ENCODE measurements at places on chromosomes 3 and 15. TPM values are rescaled to one million over a fixed set of nuclear protein-coding genes. Genes with fewer than 3 reads are reported as not detected.

Gene DNAJC19
- 30.3 TPM for total RNA-seq

Gene CCR2
- not detected for total RNA-seq

Gene PPM1L
- 81.4 TPM for total RNA-seq

Gene GPR171
- not detected for total RNA-seq

Gene BLM
- total RNA-seq = 5.4 TPM

Gene PEX5L
- 41.0 TPM for total RNA-seq

Gene SUCNR1
- not detected for total RNA-seq

Gene KATNBL1
- total RNA-seq = 64.7 TPM

Gene LMAN1L
- total RNA-seq = not detected

Gene ZKSCAN7
- total RNA-seq = 20.6 TPM

Gene THUMPD3
- total RNA-seq = 50.2 TPM

GRCh38 chr3:128490915-128491690 is 1.9 kb downstream of the GATA2 start:
- no peak for DNase-seq

- DNase-seq = peak; percentile 93
These were observed at the start of gene NISCH for GRCh38 chr3:52455283-52456168. NISCH (plus strand) TSS chr3:52455604; CDS start chr3:52455642, 38 bp downstream.

DNA sequence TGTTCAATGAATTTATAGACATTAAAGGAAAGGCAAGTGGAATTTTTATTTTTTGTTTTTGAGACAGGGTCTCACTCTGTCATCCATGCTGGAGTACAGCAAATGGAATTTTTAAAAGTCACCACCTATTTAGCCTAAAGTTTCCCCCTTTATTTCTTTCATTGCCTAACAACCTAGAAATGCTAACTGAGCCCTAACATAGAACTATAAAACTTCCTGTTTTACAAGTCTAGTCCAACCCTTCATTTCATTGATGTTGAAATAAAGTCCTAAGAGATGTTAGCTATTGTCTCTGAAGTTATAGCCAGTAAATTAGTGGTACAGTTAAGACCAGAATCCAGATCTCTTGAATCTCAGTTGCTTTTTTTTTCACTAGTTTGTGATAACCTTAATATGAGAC is 39.0 kb downstream of the MAPK6 start:
- no peak for DNase-seq

- DNase-seq = no peak
These were observed 34.6 kb downstream of the BTD start for GRCh38 chr3:15636028-15636709.

DNA sequence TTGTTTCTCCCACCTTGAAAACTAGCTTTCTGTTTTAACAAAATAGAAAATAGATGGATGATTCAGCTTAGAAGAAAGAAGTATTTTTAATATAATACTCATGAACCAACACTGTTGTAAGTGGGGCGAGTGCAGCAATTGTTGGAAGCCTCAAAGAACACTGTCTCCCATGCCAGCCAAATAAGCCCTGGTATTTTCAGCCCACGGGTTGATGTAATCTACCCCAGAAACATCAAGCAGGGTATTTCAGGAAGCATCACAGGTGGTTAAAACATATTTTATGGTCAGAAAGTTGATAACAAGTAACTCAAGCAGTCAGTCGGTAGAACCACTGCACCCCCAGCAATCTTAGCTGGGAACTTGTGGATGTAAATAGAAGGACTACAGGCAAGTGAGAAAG is 115.9 kb downstream of the SV2B start:
- DNase-seq = no peak

- DNase-seq = no peak
These were observed 97.3 kb downstream of the NEK10 start for GRCh38 chr3:27271890-27272289.

GRCh38 chr3:176848431-176849214 is 348.7 kb downstream of the TBL1XR1 start:
- no peak for DNase-seq

- DNase-seq = no peak
These were observed 693 bp upstream of the STAB1 start for GRCh38 chr3:52494445-52494844.

- no peak for DNase-seq
These were observed 95.3 kb downstream of the TMCO5A start for GRCh38 chr15:38029736-38030135.

GRCh38 chr15:99014803-99015697 is 7.5 kb upstream of the PGPEP1L start:
- peak; percentile 59 for DNase-seq

GRCh38 chr3:6578526-6578925 is 282.4 kb upstream of the GRM7 start:
- no peak for DNase-seq

DNA sequence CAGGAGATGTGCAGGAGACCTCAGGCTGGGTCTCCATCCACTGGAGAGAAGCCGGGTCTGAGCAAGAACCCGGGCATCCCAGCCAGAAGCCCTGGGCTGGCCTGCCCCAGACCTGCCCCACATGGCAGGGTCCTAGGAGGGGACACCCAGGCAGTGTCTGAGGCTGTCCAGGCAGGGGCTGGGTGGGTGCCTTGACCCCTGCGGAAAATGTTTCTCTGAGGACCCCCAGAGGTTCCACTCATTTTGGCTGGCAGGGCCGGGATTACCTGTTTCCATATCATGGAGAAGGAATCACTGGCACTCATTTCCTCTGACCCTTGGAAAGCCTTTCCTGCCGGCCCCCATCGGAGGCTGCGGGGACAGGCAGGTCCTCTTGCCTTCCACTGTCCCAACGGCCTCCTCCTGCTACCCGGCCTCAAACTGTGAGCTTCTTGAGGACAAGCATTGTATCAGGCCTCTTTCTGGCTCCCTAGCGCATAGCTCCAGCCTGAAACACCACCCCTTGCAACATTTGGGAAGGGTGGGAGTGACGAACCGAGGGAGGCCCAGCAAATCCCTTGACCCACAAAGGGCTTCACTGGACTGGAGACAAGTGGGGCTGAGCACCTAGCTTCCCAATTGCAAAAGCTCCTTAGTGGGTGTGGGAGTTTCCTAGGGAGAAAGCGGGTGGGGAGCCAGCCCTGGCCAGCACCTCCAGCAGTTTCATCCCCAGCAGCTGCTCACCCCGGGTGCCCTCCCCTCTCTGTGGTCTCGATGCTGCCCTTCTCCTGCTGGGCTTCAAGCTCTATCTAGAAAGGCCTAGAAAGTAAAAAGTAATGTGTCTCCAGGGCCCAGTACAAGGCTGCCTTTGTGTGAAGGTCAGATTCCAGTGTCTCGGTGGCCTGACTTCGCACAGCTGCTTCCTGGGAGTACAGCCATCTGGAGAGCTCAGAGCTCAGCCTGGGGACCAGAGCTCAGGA is 29.7 kb downstream of the ACSBG1 start:
- no peak for DNase-seq

GRCh38 chr15:47258521-47258920 is 458.8 kb upstream of the SEMA6D start:
- DNase-seq = no peak

GRCh38 chr3:4637265-4637664 is 144.1 kb downstream of the ITPR1 start:
- DNase-seq = no peak

DNA sequence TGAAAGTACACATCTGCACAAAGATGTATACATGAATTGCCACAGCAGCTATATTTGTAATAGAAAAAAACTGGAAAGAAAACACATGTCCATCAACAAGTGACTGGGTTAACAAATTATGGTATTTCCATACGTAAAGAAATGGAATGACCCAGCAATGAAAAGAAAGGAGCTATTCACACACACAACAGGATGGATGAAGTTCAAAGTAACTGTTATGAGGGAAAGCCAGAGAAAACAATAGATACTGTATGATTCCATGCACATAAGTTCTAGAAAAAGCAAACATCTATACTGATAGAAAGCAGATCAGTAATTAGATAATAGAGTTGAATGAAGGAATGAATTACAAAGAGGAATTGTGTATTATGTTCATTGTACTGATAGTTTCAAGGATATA is 152.0 kb downstream of the SCAPER start:
- no peak for DNase-seq

GRCh38 chr3:138569090-138569489 is 25.0 kb downstream of the CEP70 start:
- no peak for DNase-seq

DNA sequence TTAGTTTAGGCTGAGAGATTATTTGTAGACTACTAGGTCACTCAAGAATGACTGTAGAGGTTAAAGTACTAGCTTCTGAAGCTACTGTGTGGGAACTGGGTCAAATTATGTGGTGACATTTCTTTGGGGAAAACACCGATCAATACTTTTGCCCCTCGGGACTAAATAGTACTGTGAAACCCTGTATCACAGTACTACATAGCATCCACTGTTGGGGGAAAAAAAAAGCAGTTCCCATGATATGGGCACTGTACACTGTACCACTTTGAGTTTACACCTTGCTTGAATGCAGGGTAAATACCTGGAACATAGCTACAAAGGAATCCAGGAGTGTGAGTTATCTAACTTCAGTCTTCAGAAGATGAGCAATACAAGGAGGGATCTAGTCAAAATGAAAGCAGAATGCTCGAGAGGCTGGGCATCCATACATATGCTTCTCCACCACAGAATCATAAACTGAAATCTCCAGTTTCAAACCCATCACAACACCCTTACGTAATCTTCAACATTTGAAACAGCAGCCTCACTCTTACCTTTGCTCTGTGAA is 311.4 kb downstream of the UNC13C start:
- DNase-seq = no peak

GRCh38 chr3:110391640-110392395 is 679.8 kb upstream of the NECTIN3 start:
- DNase-seq = no peak

DNA sequence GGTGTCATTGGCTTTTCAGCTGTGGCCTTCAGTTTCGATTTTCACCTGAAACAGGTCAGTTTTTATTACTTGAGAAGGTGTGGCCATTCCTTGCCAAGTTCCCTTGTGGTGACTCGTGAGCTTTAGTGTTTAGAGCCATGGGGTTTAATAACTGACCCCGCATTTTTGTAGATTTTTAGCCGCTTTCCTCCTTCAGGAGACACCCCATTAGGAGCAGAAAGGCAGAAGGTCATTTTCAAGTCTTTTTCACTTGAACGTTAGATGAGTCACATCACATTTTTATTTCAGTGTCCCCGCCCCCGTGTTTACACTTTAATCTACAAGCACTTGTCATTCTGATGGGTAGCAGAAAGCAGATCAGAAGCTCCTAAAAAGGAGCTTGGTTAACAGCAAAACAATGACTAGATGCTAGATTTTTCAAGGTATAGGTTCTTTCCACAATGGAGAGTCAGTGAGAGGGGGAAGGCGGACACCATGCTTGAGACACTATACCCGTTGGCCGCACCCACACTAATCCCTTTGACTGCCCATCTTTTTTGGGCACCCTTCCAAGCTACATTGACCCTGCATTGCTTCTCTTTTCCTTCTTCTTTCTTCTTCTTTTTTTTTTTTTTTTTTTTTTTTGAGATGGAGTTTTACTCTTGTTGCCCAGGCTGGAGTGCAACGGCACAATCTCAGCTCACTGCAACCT is 132.7 kb downstream of the GHSR start:
- DNase-seq = no peak

DNA sequence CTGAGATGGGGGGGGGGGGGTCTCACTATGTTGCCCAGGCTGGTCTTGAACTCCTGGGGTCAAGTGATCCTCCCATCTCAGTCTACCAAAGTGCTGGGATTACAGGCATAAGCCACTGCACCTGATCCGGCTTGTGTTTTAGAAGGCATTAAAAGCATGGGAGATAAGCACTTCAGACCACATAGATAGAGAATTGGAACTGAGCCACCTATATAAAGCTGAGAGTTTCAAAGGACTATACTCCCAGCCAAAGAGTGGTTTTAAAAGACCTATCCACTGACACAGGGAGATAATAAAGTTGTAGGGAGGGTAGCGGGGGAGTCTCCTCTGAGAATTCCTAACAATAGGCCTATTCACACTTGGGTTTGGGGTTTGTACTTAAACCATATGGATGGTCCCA is 34.8 kb downstream of the DENND4A start:
- DNase-seq = no peak

DNA sequence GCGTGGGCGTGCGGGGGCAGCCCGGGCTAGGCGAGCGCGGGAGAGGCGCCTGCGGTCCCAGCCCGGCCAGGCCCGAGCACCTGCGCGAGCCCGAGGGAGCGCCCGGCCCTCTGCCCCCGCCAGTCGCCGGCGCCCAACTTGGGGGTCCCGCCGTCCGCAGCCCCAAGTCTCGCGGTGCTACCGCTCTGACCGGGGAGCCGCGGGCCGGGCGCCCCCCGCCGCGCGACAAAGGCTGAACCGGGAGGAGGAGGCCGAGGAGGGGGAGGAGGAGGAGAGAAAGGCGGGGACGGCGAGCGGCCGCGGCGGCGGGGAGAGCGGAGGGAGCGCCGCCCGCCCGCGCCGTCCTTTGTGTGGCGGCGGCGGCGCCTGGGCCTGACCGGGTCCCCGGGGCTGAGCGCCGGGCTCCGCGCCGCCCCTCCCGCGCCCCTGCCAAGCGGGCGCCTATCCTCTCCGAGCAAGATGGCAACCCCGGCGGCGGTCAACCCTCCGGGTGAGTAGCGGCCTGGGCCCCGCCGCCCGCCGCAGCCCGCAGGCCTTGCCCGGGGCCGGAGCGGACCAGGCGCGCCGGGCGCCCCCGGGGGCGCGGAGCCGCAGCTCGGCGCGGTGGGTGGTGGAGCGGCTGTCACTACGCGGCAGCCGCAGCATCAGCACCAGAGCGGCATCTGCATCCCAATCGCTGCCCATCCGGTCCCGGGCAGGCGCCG is at the start of gene ARNT2:
Gene ARNT2, plus strand, starts transcription at position 326 of the 704 bp plus-strand sequence. Its CDS starts 134 bp downstream, at position 460.
- DNase-seq = peak; percentile 74

- no peak for DNase-seq
These were observed 316.8 kb upstream of the GBE1 start for GRCh38 chr3:82078246-82078645.

GRCh38 chr3:183226333-183226890 is 26.6 kb upstream of the B3GNT5 start:
- no peak for DNase-seq

DNA sequence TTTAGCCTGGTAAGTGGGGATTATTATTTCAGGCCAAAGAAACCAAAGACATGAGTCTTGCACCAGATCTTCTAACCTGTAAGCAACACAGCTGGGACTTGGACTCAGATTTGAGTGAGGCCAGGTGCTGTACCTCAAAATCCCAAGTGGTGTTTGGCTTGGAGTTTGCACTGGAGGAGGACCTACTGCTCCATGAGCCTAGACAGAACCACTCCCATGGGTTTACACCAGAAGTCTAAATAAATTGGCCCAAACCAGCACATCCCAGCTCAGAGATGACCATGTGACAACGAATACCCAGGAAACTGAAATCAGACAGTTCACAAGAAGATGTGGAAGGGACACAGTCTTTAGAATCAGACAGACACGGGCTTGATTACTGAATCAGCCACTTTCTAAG is 47.5 kb downstream of the MINAR1 start:
- no peak for DNase-seq

GRCh38 chr15:90845201-90845949 is 23.0 kb upstream of the FURIN start:
- DNase-seq = no peak

- no peak for DNase-seq
These were observed 52.5 kb downstream of the CPN2 start for GRCh38 chr3:194298331-194299227.

GRCh38 chr15:98282656-98283332 is 322.3 kb downstream of the ARRDC4 start:
- no peak for DNase-seq

Measured in glutamatergic neuron (in vitro differentiated cells).